ENCODE measurements at places on chromosomes 11 and 22.

DNA sequence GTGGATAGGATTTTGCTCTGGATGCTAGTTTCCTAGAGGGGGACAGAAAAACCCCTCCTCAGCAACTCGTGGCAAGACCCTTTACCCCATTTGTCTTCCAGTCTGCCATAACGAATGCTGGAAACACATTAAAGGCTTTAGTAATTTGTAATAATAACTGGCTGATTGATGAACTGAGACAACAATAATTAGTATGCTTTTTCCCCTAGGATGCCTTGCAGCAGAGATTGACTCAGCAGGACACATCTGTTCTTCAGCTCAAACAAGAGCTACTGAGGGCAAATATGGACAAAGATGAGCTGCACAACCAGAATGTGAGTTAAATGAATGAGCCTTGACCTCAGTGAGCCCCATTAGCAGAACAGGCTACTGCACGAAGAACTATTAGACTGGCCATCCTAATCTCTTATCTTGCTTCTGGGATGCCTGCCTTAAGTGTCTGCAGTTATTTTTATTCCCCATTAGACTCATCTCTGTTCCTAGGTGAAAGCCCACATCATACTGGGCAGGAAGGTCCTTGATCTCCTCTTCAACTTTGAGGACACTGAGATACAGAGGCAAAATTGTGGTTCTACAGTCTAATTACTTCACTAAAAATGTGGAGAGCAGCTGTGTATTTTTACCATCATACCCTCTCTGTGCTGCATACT, 32.9 kb upstream of the DLAT start:
- no peak for DNase-seq

DNA sequence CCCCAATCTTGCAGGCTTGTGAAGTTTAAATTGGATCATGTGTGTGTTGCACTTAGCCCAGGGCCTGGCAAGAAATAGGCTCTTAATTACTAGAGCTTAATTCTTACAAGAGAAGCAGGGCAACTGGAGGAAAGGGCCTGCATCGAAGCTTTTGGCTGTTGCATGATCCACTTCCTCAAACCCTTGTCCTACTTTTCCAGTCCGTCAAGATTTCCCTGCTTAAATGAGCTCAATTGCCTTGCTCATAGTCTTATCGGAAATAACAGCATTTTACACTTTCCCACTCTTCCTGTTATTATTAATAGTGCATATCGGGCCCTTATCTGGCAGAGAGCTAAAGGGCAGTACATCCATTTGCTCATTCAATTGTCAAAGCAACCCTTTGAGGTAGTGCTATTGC, 18.1 kb downstream of the DTX4 start:
- no peak for DNase-seq

- DNase-seq, result peak; percentile 76
Observed at GRCh38 chr22:30206944-30207343, 39.6 kb downstream of the LIF start.

- DNase-seq, result peak; percentile 47
Observed at GRCh38 chr11:27716835-27717234, 16.6 kb upstream of the BDNF start.

DNA sequence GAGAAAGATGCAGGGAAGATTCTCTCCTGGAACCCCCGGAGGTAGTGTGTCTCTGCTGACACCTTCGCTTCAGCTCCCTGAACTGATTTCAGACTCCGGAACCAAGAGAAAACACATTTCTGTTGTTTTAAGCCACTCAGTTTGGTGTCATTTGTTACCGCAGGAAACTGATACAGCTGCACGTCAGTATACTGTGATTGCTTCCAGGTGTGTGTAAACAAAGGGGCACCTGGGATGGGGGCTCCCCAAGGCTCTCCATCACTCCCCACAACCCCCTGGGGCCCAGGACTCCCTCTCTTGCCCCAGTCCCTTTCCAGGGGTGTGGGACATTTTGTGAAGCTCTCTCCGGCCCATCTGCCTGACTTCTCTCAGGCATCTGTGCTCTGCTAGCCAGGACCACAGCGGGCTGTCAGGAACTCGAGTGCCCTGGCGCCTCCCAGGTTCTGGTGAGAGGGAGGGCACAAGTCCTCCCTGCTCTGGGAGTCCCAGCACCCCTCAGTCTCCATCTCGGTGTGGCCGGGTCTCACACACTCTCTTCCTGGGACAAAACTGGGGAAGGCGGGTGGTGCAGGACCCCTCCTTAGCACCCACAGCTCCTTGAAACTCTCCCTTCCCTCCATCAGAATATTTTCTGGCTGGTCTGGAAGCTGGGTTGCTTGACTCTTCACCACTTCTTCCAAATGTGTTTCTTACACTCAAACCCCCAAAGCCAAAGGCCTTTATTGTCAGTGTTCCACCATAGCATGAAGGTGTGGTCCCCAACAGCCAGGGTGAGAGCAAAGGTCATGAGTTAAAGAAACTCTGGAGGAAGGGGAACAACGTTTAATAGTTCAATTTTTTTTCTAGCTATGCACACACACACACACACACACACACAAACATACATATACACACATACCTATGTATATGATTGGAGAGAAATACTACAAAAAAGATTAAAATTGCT, 35.0 kb upstream of the TSKU start:
- no peak for DNase-seq

DNA sequence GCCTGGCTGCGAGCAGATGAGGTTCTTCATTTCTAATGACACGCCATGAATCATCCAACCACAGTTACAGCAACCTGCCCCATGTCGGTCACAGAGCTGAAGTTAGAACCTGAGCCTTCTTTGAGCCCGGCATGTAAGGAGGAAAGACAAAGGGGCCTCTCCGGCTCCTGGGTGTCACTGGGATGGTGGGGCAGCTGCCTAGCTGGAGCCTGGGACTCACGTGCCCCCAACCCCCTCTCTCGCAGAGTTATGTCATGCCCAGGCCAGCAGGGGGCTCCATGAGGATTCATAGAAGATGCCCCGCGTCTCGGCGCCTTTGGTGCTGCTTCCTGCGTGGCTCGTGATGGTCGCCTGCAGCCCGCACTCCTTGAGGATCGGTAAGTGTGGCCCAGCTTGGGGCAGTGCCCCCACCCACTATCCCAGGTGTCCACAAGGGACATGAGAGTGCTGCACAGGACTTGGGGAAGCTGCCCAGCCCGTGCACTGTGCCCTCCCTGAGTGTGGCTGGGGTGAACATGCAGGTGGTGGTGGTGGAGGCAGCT, 148.5 kb downstream of the GRIK4 start:
- peak; percentile 83 for DNase-seq

- peak; percentile 28 for DNase-seq
Observed at GRCh38 chr11:124760205-124760652, 1.9 kb downstream of the ESAM start.

DNA sequence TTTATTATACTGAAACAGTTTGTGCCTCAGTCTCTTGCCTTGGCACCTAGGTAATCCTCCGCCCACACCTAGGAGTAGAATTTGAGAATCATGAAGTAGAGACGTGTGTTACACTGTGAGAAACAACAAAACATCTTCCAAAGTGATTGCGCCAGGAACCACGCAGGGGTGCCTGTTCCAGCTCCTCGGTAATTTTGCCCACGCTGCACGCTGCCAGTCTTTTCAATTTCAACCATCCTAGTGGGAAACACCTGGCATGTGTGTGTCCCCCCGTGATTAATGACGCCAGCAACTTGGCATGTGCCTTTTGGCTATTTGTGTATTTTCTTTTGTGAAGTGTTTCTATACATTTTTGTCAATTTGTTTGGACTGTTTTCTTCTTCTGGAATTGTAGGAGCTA, 919.1 kb downstream of the BRD1 start:
- no peak for DNase-seq

- DNase-seq, result no peak
Observed at GRCh38 chr11:118497831-118498230, 29.4 kb upstream of the TTC36 start.

DNA sequence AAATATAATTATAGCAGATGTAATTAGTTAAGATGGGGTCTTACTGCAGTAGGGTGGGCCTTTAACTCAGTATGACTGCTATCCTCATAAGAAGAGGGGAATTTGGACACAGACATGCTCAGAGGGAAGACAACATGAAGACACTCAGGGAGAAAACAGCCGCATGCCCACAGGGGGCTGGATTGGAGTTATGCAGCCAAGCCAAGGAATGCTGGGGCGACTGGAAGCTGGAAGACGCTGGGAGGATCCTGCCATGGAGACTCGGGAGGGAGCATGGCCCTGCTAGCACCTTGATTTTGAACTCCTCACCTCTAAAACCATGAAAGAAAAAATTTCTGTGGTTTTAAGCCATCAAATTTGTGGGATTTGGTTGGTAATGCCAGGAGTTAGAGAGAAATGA, 40.9 kb downstream of the PANX1 start:
- DNase-seq, result no peak

DNA sequence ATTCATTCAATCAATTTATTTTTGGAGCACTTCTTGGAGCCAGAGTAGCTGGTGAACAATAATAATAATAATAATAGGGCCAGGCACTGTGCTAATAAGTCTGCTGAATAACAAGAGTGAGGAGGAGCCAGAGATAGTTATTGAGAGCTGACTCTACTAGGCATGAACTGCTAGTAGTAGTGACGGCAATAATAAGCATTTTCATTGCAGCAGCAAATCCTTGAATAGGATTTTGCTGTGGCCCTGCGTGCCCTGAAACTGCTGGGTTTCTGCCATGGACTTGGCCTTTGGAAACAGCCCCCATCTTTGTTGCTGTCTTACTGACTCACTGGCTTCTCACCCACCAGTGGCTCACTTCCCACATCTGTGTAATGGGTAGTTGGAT, 545.9 kb downstream of the MIAT start:
- no peak for DNase-seq

DNA sequence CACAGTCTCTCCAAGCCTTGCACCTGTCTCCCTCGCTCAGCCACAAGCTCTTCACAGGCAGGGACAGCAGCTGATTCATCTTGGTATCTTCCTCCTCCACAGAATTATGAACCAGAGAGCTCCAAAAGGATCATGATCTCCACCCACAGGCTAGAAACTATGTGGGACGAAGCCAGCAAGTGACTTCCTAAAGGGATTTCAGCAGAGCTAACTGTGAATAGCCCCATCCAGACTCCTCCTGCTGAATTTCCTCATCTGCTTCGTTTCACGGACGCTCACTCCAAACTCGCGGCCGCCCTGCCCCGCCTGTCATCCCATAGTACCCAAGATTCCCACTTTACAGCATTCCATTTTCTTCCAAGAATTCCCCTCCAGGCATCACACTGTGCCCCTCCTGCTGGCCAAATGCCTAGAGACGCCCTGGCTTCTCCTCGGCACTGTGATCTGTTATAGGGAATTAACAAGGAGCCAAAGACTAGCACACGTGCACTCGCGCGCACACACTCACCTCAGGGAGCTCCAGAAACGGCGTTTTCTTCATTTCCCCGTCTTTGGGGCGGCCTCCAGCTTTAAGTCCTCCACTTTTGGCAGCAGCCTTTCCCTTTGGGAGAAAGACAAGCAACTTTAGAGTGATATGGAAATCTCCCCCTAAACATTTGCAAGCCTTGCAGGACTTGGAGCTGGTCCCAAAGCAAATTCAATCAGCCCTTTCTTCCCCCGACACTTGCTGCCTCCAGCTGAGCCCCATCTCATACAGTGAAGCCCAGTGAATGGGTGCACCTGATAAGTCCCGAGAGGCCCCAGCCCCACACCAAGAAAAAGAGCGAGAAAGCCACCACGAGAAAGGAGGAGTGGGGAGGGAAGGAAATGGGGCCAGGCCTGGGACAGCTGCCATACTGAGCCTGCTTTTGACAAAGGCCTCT, 35.5 kb downstream of the SPATA19 start:
- peak; percentile 65 for DNase-seq

- DNase-seq, result no peak
Observed at GRCh38 chr22:48261706-48262105, 1499.3 kb downstream of the TBC1D22A start.

DNA sequence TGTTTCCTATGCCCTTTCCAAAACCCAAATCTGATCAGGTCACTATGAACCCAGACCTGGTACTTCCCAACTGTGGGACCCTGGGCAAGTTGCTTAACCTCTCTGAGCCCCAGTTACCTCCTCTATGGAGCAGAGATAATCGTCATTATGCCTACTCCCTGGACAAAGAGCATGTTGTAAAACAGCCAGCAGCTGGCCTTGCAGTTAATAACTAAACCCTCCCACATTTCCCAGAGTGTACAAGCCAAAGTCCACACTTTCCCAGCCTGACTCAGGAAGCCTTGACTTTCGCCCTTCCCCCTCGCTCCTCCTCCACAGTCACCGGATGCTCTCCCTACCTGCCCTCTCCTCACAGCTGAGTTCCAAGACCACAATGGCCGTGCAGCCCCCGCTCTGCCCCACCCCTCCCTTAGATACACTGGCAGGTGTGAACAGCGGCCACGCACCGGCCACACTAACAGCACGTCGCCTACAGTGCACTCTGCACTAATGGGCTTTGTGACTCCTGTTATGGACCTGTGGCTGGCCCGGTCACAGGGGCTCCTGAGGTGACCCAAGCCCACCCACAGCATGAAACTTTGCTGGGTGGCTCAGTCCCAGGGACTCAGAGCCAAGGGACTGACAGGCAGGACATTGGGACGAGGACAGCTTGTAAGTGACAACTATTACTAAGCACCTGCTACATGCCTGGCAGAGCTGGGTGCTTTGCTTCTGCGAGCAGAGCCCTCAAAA, 15.6 kb upstream of the MFNG start:
- no peak for DNase-seq

DNA sequence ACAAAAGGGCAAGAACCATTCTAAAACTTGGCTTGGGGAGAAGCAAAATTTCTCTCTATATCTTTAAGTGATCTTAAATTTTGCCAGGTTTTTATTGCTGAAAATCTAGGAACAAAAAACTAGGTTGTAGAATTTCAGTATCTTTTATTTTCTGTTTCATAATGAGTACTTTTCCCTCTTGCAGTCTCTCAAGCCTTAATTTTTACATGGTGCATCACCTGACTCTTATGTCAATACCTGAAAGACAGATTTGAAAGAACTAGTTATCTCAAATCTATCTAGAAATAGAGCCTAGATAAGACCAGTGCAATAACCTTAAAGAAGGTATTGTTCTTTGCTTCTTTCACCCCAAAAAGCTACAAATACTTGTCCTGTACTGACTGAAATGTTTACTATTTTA, 122.1 kb downstream of the TRIM44 start:
- no peak for DNase-seq

DNA sequence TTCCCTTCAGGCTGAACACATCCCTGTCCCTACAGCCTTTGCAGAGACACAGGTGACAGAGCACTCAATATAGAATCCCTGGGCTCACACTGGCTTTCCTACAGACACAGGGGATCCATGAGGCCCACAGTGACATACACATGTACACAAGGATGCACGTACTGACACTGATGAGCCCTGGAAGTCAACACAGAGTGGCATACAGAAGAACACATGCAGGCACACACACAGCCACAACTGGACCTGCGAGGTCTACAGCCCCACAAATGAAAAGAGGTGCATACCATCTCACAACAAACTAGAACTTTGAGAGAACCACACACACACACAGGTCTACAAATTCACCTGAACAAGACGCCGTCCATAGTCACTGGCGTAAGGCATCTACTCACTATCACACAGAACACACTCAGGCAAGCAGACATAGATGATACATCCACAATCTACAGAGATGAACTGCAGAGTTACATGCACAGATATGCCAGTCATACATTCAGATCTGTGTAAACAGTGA, 3.5 kb upstream of the ZNF74 start:
- DNase-seq, result no peak

GRCh38 chr11:69509381-69509780, 27.9 kb downstream of the LINC01488 start:
- no peak for DNase-seq

- no peak for DNase-seq
Observed at GRCh38 chr11:21260101-21260500, 590.7 kb downstream of the NELL1 start.

GRCh38 chr11:85406316-85406715, 220.8 kb downstream of the DLG2 start:
- no peak for DNase-seq
